ENCODE measurements at places on chromosomes 13 and 19. TPM values are rescaled to one million over a fixed set of nuclear protein-coding genes. Genes with fewer than 3 reads are reported as not detected.

The NTF4 gene
- total RNA-seq: not detected

The CPAMD8 gene
- 4.9 TPM for total RNA-seq

The EPS8L1 gene
- total RNA-seq: 2.9 TPM

The SUGT1 gene
- 62.4 TPM for total RNA-seq

The SERPINE3 gene
- 0.41 TPM for total RNA-seq

The LILRB1 gene
- not detected for total RNA-seq

All from frontal cortex (tissue), 4 donors.